ENCODE measurements at places on chromosomes 2 and 18.

DNA sequence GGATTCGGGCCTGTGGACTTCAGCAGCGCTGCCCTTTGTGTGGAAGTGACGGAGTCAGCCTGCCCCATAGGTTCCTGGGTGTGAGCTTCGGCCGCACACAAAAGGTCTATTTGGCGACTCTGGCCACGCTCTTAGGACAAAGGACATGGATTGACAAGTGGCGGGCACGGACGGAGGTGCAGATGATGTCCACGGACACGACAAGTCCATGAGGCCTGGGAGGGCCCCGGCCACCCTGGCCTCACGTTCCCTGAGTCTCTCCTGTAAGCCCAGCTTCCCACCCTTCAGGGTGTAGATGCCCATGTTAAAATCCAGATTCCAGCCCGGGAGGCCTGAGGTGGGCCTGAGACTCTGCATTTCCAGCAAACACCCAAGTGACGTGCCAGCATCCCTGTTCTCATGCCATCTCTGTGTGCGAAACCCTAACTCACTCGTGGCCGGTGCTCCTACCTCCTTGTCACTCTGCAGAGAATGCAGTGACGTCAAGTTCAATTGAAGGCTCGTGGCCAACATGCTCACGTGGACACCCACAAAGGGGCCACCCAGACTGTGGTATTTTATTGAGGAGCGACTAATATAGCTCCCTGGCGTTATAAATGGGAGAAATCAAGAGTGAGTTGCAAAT, 111.7 kb downstream of the RTP5 start:
- DNase-seq, result no peak

GRCh38 chr2:201126308-201127151, 10.6 kb downstream of the CFLAR start:
- no peak for DNase-seq

DNA sequence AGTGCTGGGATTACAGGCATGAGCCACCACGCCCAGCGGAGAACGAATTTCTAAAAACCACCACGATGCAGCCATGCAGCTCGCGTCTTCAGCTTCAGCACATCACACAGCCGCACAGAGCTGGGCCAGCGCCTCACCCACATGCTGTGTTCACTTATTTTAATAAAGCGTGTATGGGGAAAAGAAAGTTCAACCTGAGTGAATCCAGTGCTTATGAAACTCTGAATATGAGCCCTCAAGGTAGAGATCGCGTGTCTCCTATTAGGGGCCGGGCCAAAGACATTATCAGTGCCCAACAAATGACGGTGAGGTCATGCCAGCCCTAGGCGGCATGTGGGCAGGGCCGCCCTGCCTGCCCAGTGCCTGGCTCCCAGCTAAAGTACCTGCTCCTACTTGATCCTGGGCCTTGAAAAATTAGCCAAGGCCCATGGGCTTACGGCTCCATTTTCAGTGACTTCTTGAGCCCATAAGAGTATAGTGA, 44.3 kb downstream of the SPRED2 start:
- no peak for DNase-seq

- DNase-seq, result no peak
Measured at GRCh38 chr2:174914853-174915760, 90.1 kb downstream of the CHN1 start.

All from urinary bladder (tissue), 4 donors.